ENCODE measurements at places on chromosomes 1 and 21.

GRCh38 chr1:29162025-29162424, 19.7 kb downstream of the SRSF4 start:
- DNase-seq = no peak

- DNase-seq = no peak
Measured at GRCh38 chr1:54816951-54817350, 15.8 kb upstream of the TTC22 start.

GRCh38 chr1:47756411-47756810, 240.8 kb downstream of the TRABD2B start:
- no peak for DNase-seq

- no peak for DNase-seq
Measured at GRCh38 chr1:236685205-236685916, 938 bp upstream of the ACTN2 start.

Measured in upper lobe of left lung (tissue), 6 donors.